ENCODE measurements at places on chromosomes 13 and 19.

DNA sequence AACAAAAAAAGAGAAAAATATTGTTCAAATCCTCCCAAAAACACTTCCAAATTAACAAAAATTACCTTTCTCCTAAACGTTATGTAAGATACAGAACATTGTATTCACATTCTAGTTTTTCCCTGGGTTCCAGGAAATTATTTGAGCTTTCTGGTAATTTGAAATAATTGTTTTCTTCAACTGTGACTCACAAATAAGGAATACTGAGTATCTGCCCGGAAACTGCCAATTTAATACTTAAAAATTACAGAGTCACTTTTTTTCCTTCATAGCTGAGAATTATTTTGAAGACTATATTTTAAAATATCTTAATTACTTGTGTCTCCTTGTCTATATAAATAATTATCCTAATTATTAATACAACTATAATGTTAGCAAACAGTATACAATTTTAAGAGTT is 709.0 kb upstream of the ARGLU1 start:
- no peak for DNase-seq

- no peak for DNase-seq
Measured at GRCh38 chr13:110396476-110396875, 89.4 kb downstream of the COL4A2 start.

- no peak for DNase-seq
Measured at GRCh38 chr13:36132376-36132775, 1.2 kb upstream of the DCLK1 start.

- DNase-seq: no peak
Measured at GRCh38 chr19:33268162-33268991, 34.0 kb downstream of the CEBPA start.

DNA sequence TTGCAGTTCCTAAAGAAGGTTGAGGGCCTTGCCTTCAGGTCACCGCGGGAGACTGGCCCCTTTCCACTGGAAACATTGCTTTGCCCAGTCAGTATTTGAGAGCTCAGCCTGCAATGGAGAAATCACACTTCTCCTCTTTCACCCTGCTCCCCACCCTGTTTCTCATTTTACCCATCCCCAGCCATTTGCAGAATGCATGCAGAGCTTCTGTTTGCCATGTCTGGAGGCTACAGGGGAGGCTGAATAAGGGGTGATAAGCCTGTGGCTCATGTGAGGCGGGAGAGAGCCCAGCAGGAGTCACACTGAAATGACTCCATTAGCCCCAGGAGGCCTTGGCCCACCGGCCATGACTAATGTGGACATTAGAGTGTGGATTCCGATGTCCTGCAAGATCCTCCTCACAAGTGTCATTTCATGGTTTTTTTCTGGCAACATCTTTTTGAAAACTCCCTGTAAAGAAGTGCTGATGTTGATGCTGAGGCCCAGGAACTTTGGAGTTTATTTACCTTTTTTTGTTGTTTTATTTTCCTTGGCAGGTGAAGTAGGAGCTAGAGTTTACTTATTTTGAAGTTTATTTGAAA is 6.3 kb downstream of the SPINT2 start:
- DNase-seq: no peak

DNA sequence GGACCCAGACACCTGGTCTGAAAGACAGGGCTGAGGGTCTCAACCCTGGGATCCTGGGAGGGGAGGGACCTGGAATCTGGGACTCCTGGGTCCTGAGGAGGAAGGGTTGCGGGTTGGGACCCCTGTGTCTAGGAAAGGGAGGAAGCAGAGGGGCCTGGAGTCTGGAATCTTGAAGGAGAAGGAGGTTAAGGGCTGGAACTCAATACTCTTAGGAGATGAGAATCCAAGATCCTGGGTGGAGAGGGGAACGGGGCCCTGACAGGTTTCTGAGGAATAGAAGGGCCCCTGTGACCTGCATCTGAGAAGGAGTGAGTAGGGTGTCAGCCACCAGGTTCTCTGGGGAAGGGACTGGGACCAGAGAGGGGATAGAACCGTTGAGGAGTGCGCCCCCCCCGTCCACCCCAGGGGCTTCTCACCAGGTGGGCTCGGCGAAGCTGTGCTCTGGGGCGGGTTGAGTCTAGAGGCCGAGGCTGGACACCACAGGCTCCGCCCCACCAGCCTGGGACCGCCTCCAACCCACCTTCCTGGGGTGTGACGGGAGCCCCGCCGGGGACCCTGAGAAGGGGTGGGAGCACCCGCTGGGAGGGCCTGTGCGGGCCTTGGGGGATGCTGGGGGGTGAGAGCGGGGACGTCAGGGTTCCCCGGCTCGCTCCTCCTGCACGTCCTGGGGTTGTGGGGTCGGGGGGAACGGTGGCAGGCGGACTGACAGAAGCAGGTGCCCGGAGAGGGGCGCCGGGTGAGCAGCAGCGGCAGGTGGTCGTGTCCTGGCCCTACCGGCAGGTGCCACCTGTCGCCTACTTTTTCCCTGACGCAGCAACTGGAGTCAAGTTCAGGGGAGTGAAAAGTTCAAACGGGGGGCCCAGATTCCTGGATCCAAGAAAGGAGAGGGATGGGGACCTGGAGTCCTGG is at the start of gene MAMSTR:
TSS of gene MAMSTR (minus strand) at position 463 of the 909 bp plus-strand sequence. CDS start 694 bp downstream, outside the sequence.
- no peak for DNase-seq

GRCh38 chr13:46682707-46683106 is 114.3 kb downstream of the ESD start:
- no peak for DNase-seq

GRCh38 chr13:34430294-34430693 is 511.8 kb upstream of the NBEA start:
- DNase-seq: no peak

GRCh38 chr19:14059093-14059480 is 2.8 kb downstream of the PALM3 start:
- peak; percentile 53 for DNase-seq

- no peak for DNase-seq
Measured at GRCh38 chr13:110403721-110404120, 96.6 kb downstream of the COL4A2 start.

DNA sequence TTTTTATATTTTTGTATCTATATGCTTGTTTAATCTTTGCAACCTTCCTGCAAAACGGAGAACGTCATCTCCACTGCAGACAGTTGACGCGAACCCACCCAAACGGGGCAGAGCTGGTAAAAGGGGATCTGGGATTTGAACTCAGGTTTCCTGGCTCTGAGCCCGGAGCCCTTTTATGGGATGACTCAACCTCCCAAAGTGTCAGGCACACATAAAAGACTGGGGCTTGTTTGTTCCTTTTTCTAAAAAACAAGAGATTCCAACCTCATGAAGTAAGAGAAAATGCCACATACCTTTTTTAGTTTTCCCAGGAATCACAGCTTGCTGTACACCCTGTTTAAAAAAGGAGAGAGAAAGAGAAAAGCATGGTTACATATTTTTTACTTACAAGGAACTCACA is 78.9 kb downstream of the GADD45B start:
- DNase-seq: no peak

DNA sequence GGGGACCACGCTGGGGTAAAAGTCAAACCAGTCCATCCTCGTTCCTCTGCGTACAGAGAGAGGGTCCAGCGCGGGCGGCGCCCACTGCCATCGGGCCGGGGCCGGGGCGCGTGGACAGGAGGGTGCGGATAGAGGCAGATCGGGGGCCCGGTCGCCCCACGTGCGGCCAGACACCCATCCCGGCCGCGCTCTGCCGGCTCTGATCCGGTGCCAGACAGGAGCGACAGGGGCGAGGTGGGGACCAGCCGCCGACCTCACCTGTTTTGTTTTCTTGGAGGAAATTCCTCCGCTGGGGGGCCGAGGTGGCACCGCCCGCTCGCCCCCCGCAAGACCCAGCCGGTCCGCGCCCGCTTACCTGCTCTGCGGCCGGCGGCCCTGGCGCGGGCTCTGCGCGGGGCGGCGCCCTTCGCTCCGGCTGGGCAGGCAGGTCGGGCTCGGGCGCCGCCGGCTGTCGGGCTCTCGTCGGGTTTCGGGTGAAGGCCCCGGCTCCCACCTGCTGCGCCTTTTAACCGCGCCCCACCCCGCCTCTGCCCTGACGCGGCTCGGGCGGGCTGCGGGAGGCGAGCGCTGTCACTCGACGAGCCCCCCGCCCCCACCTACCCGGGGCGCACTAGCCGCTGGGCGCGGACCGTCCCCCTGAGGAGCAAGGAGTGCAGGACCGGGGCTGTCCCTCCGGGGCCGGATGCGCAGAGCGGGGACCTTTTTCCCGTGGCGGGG is at the start of gene GJB6:
TSS of gene GJB6 (minus strand) at position 481 of the 717 bp plus-strand sequence. CDS start 8,839 bp downstream, outside the sequence.
- DNase-seq: no peak

GRCh38 chr13:30172593-30173302 is 134.6 kb downstream of the KATNAL1 start:
- DNase-seq: no peak

DNA sequence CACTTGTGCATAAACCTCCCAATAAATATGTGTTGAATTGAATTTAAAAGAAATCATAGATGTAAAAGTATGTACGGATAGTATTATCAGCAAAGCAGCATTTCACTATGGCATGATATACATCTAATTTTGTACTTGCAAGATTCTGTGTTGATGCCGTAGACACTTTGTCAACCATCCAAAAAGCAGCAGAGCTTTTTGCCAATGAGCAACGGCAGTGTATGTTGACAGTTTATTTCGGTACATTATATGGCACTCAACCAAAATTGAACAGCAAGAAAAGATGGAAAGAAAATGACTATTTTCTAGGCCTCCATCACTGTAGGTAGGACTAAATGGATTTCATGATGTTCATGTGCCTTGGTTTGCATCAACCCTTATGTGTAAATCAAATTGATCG is 543.7 kb downstream of the DACH1 start:
- no peak for DNase-seq

DNA sequence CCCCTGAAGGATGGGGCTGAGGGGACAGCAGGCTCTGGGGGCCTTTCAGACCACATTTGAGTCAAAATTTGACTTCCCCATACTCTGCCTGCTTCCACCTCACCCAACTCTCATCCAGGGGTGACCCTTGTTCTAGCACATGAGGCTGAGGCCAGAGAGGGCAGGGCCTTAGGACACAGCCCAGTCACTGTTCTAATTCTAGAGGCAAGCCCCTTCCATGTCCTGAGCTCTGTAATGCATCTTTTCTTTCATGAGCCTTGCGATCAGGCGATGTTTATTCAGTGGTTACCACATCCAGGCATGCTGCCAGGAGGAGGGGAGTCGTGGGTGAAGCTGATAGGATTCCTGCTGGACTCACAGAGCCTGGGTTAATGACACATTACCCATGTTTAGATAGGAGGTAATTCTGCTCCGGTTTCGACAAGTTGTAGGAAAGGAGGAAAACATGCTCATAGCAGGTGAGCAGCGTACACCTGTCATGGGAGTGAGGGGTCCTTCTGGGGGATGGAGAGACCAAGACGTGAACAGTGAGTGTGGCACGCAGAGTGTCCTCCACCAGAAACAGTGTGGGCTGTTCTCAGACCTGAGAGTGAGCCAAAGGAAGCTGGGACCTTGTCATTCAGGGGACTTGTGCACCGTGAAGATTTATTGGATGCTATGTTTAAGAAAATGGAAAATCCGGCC is 9.3 kb downstream of the RPS9 start:
- DNase-seq: peak; percentile 45

DNA sequence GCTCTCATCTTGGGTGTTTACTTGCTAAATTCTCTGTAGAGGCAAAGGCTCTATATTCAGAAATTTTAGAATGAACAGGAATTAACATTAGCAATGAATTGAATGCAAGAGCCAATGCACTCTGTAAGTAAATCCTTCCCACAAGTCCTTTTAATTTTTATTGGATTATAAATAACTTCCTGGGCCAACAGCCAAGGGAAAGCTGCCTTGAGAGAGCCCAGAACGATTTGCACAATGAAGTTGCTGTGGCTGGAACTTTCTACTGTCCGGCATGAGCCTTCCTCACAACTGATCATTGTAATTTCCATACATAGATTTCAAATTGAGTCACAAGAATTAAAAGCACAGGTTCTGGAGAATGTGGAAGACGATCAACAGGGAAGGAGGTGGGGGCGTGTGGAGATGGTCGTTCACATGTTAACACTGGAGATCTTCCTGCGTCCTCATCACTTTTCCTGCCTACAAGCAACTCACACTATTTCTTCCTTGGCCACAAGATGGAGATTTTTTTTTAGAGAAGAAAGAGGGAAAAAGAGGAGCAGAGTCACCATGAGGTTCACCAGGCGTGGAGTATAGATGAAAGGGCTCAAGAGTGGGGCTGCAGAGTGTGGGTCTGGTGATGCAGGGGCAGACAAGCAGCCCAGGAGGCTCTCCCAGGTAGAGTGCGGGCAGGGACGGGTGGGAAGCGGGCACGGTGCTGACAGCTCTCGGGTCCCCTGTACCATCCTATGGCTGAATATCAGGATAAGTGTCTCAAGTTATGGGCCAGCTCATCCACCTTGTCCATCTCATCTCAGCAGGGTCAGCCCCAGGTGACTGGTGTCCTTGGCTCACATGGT is 110.7 kb downstream of the SOX1 start:
- DNase-seq: no peak

DNA sequence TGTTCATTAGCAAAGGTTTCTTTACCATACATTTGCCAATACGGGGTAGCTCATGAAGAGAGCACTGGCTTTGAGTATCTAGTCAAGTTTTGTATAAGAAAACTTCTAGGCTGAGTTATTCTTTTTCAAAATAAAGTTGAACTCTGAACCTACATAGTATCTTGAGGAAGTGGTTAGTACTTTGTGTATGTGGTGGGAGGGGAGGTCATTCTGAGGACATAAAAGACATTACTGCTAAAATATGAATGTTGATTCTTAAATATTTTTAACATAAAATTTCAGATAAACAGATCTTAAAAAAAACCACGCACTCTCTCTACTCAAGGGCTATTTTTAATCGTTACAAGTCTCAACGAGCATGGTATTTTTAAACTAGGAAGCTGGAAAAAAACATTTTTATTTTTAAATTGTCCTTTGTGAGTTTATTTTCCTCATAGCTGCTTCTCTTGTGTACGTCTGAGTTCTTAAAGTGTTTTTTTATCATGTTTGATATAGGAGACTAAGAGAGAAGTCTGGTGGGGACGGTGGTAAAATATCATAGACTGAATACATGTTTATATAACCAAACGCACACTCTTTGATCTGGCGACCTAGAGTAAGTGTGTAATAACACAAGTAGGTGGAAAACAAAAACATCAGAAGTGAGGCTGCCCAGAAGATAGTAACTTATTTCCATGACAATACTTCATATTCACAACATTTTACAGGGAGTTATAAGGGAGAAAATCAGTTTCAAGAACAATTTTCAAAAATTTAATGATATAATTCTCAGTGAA is 118.0 kb upstream of the POSTN start:
- no peak for DNase-seq

All from effector memory CD8-positive, alpha-beta T cell (primary cell).